ENCODE measurements at places on chromosomes 16 and 17.

DNA sequence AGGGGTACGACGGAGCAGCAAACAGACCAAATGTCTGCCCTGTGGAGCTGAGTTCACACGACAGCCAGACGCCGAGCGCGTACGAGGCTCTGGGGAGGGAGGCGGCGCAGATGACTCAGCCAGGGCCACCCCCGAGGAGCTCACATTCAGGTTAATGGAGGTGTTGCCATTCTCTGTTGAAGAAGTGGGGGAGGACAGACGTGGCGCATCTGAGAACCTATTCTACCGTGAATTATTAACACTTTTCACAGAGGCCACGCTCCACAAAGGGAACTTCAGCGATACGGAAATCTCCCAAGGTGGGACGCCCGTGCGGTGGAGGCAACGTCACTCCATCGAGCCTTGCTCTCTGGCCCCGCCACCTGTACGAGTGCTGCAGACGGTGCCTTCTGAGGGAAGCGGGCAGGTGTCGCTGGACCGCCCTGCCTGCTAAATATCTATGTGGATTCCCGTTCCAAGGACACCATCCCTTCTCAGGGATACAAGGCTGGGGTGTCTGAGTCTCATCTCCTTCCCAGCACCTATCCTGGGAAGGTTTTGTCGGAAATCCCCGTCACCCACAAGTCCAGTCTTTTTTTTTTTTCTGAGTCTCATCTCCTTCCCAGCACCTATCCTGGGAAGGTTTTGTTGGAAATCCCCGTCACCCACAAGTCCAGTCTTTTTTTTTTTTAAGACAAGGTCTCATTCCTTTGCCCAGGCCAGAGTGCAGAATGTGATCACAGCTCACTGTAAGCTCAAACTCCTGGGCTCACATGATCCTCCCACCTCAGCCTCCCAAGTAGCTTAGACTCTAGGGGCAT is 19.0 kb downstream of the ABR start:
- no peak for DNase-seq

- DNase-seq = no peak
Measured at GRCh38 chr16:88196471-88197400, 186.0 kb upstream of the ZNF469 start.

DNA sequence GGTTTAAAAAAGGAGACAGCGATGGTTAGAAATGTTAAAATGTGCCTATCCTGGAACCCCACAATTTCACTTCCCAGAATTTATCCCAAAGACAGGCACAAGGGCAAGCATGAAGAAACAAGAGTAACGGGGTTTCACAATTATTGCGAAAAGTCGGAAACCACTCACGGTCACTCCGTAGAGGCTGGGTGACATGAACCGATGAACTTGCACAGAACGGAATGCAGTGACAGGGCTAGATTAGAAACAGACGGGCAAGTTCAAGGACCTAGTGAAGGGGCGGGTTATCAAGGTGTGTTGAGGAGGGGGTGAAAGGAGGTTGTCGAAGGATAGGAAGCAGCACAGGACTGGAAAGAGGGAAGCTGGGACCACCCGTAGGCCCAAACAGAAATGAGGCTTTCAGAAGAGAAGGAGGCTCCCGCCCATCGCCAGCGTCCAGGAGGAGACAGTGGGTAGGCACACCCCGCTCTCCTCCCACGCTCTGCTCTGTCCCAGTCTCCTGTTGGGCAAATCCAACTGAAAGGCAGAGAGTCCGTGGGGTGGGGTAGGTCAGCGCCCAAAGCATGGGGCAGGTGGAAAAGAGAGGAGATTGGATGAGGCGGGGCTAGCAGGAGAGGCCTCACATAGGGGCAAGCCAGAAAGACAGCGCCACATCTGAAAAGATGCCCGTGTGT is 47.4 kb upstream of the JPH3 start:
- no peak for DNase-seq

GRCh38 chr16:47461598-47462266 is 601 bp downstream of the PHKB start:
- DNase-seq = peak; percentile 27
